A549 treated with ZK216348 at 1 μM for 4 hours (cell line): ENCODE measurements at places on chromosomes 3 and 15. TPM values are rescaled to one million over a fixed set of nuclear protein-coding genes. Genes with fewer than 3 reads are reported as not detected.

CDCP1 gene
- total RNA-seq: 8.7 to 12.2 TPM (median 9.5 TPM) in 5 replicates

GNAT1 gene
- 0.07 TPM in 1 of 5 replicates, not detected in the others for total RNA-seq

FGF7 gene
- total RNA-seq: not detected in 5 replicates

SEMA7A gene
- 1.9 to 2.7 TPM (median 2.1 TPM) in 5 replicates for total RNA-seq

MELTF gene
- total RNA-seq: 33.5 to 75.3 TPM (median 61.7 TPM) in 5 replicates

AGTR1 gene
- 0.19 to 0.68 TPM (median 0.54 TPM) in 5 replicates for total RNA-seq

FLNB gene
- total RNA-seq: 292 to 394 TPM (median 367 TPM) in 5 replicates

RETNLB gene
- not detected in 5 replicates for total RNA-seq

CRABP1 gene
- total RNA-seq: 1.0 to 2.1 TPM (median 1.3 TPM) in 5 replicates

PAQR9 gene
- total RNA-seq: 2.3 to 4.1 TPM (median 3.0 TPM) in 5 replicates

LTF gene
- not detected in 5 replicates for total RNA-seq

ECE2 gene
- total RNA-seq: not detected in 5 replicates

CACNA2D2 gene
- 0.15 to 0.69 TPM (median 0.66 TPM) in 5 replicates for total RNA-seq

LMAN1L gene
- total RNA-seq: not detected in 5 replicates

TLR9 gene
- 0.18 TPM in 1 of 5 replicates, not detected in the others for total RNA-seq

GPD1L gene
- 13.6 to 21.6 TPM (median 19.2 TPM) in 5 replicates for total RNA-seq

GOLGA6D gene
- 0.07 TPM in 1 of 5 replicates, not detected in the others for total RNA-seq

MYL3 gene
- total RNA-seq: 0.16 TPM in 1 of 5 replicates, not detected in the others

FETUB gene
- total RNA-seq: 0.14 to 0.34 TPM (median 0.28 TPM) in 3 of 5 replicates, not detected in the others

HRG gene
- total RNA-seq: not detected in 5 replicates

MCF2L2 gene
- total RNA-seq: 0.14 to 0.83 TPM (median 0.26 TPM) in 5 replicates

SLC7A14 gene
- total RNA-seq: not detected in 5 replicates

ISL2 gene
- total RNA-seq: 1.8 to 4.7 TPM (median 4.0 TPM) in 5 replicates

C3orf22 gene
- not detected in 5 replicates for total RNA-seq

REC114 gene
- not detected in 5 replicates for total RNA-seq
